ENCODE measurements at places on chromosomes 5 and 9. TPM values are rescaled to one million over a fixed set of nuclear protein-coding genes. Genes with fewer than 3 reads are reported as not detected.

GRCh38 chr5:61504143-61504770, 172.2 kb downstream of the ZSWIM6 start:
- DNase-seq: no peak

DNA sequence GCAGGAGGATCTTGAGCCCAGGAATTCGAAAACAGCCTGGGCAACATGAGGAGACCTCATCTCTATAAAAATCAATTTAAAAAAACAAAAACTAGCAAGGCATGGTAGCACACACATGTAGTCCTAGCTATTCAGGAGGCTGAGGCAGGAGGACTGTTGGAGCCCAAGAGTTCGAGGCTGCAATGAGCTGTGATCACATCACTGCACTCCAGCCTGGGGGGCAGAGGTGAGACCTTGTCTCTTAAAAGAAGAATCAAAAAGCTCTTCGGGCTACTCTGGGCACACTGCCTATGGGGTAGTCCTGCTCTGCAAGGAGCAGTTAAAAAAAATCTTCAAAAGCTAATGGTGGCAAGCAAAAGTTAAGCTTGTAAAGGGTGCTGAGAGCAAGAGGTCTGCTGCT, 23.5 kb downstream of the SKP1 start:
- DNase-seq: no peak

GRCh38 chr9:88807426-88807825, 183.8 kb upstream of the S1PR3 start:
- DNase-seq: no peak

- DNase-seq: no peak
These were observed 11.5 kb upstream of the FAF2 start for GRCh38 chr5:176436656-176437055.

ZNF883 gene
- total RNA-seq: 0.78 TPM
